ENCODE measurements at places on chromosomes 12 and 14. TPM values are rescaled to one million over a fixed set of nuclear protein-coding genes. Genes with fewer than 3 reads are reported as not detected.

The SRGAP1 gene
- total RNA-seq = 40.7 TPM

The MANSC1 gene
- 1.9 TPM for total RNA-seq

The GLI1 gene
- total RNA-seq = 0.16 TPM

The MYF6 gene
- 0.47 TPM for total RNA-seq

The CLEC2A gene
- total RNA-seq = not detected

The PLEKHD1 gene
- 0.16 TPM for total RNA-seq

The TPH2 gene
- total RNA-seq = not detected

The KIF21A gene
- 202 TPM for total RNA-seq

The OTX2 gene
- total RNA-seq = not detected

The RNASE3 gene
- total RNA-seq = not detected

The TMPRSS12 gene
- total RNA-seq = not detected

The RD3L gene
- not detected for total RNA-seq

The BHLHE41 gene
- total RNA-seq = 1.1 TPM

The CD4 gene
- total RNA-seq = 2.3 TPM

The DACT1 gene
- total RNA-seq = 435 TPM

The LARP4 gene
- 147 TPM for total RNA-seq

The TRPV4 gene
- not detected for total RNA-seq

The TAS2R7 gene
- 1.1 TPM for total RNA-seq

The DTX3 gene
- 44.5 TPM for total RNA-seq

The TTC7B gene
- 23.2 TPM for total RNA-seq

The MEG3 gene
- 92.5 TPM for total RNA-seq

The KRT73 gene
- not detected for total RNA-seq

Data from occipital lobe (tissue), 3 donors.